ENCODE measurements at places on chromosomes 5 and 9. TPM values are rescaled to one million over a fixed set of nuclear protein-coding genes. Genes with fewer than 3 reads are reported as not detected.

- DNase-seq, result no peak
Measured at GRCh38 chr9:27924502-27924901, 351.2 kb upstream of the C9orf72 start.

- DNase-seq, result no peak
Measured at GRCh38 chr5:135460246-135461033, 8.3 kb upstream of the TIFAB start.

DNA sequence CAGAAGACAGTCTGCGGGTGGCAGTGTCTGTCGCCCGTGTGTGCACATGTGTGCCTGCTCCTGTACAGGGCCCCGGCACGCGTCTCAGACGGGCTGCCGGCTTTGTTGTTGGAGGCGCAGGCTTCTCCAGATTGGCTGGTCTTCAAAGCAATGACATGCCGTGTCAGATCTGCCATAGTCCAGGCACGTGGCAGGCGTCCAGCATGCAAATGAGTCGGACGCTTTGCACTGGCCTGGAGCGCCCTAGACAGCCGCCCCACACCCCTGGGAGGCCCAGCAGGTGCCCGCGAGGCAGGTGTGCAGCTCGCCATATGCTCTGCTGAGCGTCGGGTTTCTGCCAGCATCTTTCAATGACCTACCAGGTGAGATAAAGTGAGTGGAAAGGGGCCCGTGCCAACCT is 71.5 kb downstream of the GADD45G start:
- DNase-seq, result no peak

- DNase-seq, result no peak
Measured at GRCh38 chr9:134320868-134321471, 5.3 kb upstream of the RXRA start.

Gene GFI1B
- total RNA-seq, result not detected

Gene ENTREP1
- not detected for total RNA-seq

Gene GDA
- total RNA-seq, result not detected

Gene C5orf46
- not detected for total RNA-seq

Gene ZFP37
- total RNA-seq, result 2.6 TPM

Gene FOCAD
- 28.3 TPM for total RNA-seq

- DNase-seq, result no peak
Measured at GRCh38 chr9:36729906-36730305, 157.2 kb downstream of the MELK start.

Gene ZNF354B
- 22.0 TPM for total RNA-seq

Gene CDKN2A
- total RNA-seq, result 20.4 TPM

DNA sequence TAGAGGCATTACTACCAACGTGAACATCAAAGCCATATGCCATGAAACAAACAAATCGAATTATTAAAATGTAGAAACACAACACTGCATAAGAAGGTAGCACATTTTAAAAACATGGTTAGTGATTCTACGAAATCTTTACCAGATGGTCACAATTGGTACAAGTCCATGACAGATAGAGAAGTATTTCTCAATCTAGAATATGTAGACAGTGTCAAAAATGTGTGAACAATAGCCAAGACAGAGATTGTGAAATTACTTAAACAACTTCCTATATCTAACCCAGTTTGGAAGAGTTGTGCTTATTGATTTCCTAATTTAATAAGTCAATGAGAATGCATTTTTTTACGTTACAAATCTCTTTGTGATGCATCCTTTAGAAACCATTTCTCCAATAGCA is 1121.6 kb downstream of the MAT2B start:
- no peak for DNase-seq

DNA sequence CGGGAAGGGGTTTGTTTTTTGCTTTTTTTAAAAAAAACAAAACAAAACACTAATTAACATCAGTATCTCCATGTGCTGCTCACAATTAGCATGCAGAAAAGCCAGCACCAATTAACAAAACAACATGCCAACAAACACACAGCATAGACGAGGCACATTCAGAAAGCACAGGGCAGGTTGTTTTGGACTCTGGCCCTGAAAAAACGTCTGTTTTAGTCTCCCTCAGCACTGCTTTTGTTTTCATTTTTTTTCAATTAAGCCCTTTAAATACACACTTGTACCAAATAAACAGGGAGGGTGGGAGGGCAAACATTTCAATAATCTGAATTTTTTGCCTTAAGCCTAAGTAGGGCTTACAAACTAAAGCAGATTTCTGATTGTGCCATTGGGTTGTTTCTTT is 309.6 kb downstream of the DTWD2 start:
- no peak for DNase-seq

- no peak for DNase-seq
Measured at GRCh38 chr9:20395651-20396050, 226.6 kb downstream of the MLLT3 start.

DNA sequence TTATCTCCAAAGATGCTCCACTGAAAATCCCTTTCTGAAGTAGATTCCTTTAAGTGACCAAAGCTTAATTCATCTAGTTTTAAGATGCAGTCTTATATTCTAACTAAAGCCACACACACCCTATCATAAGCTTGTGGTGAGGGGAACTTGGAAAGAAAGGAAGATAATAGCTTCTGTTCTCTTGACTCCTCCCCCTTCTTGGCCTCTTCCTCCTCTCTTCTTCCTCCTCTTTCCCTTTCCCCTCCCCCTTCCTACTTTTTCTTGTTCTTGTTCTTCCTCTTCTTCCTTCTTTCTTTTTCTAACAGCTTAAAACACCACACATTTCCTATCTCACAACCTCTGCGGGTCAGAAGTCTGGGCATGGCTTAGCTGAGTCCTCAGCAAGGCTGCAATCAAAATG is 23.5 kb downstream of the IL7R start:
- DNase-seq, result no peak

GRCh38 chr5:116484645-116485044 is 90.0 kb downstream of the SEMA6A start:
- DNase-seq, result no peak

Gene SPARC
- 0.96 TPM for total RNA-seq

Gene CTSV
- 0.33 TPM for total RNA-seq

- no peak for DNase-seq
Measured at GRCh38 chr5:172802567-172803176, 31.4 kb upstream of the ERGIC1 start.

- DNase-seq, result no peak
Measured at GRCh38 chr9:81893929-81894328, 34.3 kb upstream of the SPATA31D4 start.

DNA sequence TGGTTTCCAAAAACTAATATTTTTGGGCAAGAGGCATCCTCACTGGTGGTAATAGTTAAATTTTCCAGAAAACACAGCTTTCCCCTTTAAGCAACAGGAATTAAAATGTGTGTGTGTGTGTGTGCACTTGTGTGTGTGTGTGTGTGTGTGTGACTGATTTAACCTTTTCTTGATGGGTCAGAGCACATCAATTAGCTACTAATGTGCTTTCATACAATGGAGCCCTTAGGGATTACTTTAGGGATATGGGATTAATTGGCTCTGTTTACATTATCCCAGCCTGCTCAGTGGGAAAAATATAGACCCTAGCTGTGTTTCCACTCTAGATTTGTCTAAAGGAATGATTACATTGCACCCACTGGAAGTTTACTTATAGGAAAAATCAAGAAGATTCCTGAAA is 6.5 kb downstream of the PLCXD3 start:
- no peak for DNase-seq

DNA sequence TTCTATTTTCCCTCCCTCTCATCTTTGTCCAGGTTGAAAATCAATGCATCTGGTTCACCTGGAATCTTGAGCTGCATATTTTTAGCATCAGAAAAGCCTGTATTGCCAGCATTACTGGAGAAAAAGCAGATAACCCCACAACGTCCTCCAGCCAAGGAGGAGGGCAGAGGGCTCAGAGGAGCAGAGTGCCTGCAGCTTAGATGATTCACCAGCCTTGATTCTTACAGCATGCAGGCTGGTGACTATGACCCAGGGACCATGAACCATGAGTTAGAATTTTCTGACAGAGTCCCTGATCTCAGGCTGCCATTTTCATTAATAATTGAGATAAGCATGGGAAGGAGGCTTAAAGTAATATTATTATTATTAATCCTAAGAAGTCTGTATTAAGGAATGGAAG is 278.2 kb downstream of the BRINP1 start:
- no peak for DNase-seq

Gene LCN15
- not detected for total RNA-seq

DNA sequence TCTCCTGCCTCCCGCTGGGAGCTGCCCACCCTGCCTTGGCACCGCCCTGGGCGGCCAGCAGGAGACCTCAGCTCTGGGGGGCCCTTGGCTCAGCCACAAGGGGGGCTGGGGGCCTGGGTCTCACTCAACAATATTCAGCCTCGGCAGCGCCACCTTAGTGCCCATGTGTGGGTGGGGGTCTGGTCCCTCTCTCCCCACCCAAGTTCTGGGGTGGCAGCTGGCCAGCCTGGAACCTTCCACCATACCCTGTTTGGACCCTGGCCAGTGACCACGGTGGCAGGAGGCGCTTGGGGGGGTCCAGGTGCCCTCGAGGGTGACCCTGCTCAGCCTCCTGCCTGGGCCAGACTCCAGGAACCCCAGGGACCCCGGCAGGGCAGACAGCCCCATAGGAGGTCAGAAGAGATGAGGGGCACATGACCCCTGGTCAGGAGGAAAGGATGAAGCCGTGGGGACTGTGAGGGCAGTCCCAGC is 22.2 kb downstream of the NKD2 start:
- DNase-seq, result no peak

DNA sequence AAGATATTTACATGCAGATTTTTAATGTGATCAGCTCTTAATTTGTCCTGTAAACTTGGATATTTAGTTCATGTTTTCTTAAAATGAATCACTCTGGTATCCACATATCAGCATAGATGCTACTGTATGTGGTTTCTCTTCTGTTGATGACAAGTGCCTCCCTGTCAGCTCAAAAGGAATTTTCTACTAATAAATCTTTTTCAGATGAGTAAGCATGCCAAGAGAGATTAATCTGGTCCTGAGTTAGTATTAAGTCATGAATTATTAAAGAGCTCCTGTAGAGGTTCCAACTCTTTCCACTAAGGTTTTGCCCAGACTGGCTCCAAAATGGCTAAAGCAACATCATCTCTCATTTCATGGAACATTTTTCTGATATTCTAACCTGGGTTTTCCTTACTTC is 129.2 kb downstream of the GOLPH3 start:
- no peak for DNase-seq

DNA sequence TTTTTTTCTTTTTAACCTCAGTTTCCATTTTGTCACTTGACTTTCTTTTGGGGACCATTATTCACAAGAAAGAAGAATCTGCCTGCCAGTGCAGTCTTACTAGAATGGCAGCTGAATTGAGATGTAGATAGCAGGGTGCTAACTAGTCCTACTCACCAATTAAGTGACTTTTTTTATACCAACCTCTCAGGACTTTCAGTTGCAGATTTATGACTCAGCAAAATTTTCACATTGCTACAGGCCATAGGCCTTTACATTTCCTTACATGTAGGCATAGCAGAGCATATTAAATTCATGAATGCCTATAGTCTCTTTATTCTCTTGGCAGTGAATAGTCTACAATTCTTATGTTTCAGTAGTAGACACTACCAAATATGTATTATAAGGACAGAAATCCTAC is 54.0 kb upstream of the FKTN start:
- DNase-seq, result no peak

Gene C5orf58
- total RNA-seq, result not detected

- no peak for DNase-seq
Measured at GRCh38 chr5:83428126-83428525, 43.4 kb upstream of the VCAN start.

All from activated naive CD8-positive, alpha-beta T cell treated with anti-CD3 and anti-CD28 coated beads, Interleukin-2, amount 10 ng/mL, durations not matched to agents 7 days and 5 days (primary cell).